H4 (cell line): ENCODE measurements at places on chromosomes 3 and 15. TPM values are rescaled to one million over a fixed set of nuclear protein-coding genes. Genes with fewer than 3 reads are reported as not detected.

IL20RB gene
- total RNA-seq: 61.5 and 69.6 TPM in 2 replicates

- DNase-seq: no peak
Measured at GRCh38 chr3:194937882-194938321, 252.2 kb downstream of the FAM43A start.

GCNT3 gene
- total RNA-seq: 1.2 and 4.1 TPM in 2 replicates

DNA sequence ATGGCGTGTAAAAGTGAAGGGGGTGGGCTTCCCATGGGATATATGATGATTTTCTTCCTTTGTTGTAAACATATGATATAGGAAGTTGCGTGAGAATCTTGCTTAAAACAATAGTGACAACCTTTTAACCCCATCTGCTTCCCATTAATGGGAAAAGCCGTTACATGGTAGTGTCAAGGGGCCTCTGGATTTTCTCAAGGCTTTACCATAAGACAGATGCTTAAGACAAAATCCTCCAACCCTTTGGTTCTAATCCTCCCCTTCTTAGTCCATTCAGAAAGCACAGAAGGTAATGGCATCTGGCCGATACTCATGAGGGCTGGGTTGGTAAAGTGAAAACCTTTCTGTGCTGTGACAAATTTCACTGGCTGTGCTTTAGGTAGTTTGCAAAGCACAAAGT is 25.0 kb downstream of the DPH3 start:
- no peak for DNase-seq

DNA sequence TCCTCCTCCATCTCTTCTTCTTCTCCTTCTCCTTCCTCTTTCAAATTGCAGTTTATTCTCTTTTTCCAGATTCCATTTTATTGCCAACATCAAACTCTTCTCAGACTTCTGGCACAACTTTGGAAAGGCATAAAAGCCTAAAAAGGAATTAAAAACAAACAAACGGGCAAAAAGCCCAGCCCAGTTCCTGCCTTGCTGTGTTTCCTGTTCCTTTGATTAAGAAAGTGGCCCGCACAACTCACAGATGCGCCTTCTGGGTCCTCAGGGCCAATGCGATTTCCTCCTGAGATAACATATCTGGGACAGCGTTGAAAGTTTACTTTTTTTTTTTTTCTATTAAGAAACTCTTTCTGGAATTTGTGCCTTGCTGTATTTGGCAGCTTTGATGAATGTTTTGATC is 158.7 kb upstream of the UBE3A start:
- DNase-seq: no peak

DNA sequence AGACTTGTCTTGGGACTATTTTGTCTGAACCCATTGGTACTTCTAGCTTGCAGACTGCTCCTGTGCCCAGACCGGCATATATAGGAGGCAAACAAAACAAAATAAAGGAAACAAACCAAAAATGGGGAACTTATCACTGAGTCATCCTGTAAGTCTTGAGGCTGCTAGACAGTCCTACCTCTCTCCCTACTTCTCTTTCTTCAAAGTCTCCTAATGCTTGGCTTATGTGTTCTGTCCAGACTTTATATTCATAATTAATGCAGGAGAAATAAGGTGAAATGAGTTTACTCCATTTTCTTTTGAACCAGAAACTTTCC is 266.2 kb downstream of the ZNF385D start:
- DNase-seq: no peak

CLDN16 gene
- total RNA-seq: 0.15 TPM in 1 of 2 replicates, not detected in the other

DNA sequence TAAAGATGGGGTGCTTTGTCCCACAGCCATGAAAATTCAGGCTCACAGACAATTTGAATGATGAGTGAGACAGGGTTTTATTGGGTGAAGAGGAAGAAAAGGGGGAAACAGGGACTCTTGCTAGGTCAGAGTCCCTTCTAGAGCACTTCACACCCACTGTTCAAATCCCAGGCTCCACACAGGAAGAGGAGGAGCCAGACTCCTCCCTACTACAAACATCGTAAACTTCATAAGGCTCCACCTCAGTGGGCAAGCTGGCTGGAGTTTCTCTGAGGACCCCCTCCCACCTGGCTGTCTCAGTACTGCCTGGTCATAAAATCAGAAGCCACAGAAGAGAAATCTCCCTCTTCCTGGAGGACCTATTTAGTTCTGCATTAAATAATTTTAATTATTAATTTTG is 80.3 kb upstream of the KCNMB2 start:
- DNase-seq: no peak

CHL1 gene
- total RNA-seq: 9.6 and 14.3 TPM in 2 replicates

TRNT1 gene
- 16.9 and 23.6 TPM in 2 replicates for total RNA-seq

GAP43 gene
- 0.10 and 1.2 TPM in 2 replicates for total RNA-seq

- no peak for DNase-seq
Measured at GRCh38 chr15:83899670-83900069, 245.7 kb downstream of the ADAMTSL3 start.

GRCh38 chr3:191721990-191722389 is 261.0 kb downstream of the PYDC2 start:
- no peak for DNase-seq

DNA sequence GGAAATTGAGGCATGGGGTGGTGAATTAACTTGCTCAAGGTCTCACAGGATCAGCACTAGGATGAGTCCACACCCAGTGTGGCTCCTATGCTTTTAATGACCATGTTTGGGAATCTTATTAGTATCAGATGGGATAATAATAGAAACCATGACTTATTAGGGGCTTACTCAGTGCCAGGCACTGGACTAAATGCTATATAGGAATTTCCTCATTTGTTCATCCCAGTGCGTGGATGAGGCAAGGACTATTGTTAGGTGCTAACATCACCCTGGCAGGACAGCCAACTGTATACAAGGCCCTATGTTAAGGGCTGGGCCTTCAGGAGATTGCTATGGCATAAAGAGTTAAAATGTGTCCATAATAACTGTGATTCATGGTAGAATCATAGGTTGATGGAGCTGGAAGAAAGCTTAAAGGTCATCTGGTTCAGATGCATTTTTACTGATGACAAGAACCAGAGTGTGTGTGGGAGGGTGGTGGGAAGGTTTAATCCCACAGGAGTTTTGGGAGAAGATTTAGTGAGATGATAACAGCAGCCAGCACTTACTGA is 4.7 kb upstream of the FEM1B start:
- no peak for DNase-seq

DNA sequence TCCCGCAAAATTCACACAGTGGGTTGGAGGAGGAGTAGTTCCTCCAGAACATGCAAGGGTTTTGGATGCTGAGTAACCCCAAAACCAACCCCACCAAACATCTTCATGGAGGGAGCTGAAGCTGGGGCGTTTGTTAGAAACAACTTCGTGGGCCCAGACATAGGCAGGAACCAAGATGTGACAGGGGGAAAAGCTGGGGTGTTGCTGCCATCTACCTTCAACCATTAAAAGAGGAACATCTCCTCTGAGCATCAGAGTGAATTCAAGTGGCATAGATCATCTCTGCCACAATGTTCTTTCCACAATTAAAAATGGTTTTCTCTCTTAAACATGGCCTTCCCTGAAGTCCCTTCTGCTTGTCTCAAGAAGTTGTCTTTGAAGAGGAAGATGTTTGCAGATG is 20.5 kb downstream of the SIDT1 start:
- no peak for DNase-seq

DNA sequence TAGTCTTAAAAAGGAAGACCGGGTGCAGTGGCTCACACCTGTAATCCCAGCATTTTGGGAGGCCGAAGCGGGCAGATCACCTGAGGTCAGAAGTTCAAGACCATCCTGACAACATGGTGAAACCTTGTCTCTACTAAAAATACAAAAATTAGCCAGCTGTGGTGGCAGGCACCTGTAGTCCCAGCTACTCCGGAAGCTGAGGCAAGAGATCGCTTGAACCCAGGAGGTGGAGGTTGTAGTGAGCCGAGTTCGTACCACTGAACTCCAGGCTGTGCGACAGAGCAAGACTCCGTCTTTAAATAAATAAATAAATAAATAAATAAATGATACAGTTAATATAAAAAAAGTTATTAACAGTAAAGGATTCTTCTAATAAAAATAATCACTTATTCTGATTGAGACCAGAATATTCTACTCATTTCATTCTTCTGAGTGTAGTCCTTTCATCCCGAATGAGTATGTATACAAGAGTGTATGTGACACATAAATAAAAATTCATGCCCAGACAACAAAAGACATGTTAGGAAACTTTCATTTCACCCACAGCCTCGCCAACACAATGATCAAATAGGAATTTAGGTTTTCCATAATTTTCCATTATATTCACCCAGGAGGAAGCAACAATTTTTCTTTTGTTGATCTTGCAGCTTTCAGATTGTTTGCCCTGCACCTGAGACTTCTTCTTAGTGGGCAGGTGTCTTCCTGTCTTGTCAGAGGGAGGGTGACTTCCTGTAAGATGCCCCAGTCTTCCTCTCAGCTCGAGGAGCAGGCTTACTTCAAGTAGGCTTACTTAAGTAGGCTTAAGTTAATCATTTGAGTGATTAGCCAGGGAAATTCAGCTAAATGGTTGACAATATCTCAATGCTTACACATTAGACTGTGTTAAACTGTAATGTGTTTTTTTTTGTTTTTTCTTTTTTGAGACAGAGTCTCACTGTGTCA is 7.8 kb upstream of the NUP210 start:
- no peak for DNase-seq

DNA sequence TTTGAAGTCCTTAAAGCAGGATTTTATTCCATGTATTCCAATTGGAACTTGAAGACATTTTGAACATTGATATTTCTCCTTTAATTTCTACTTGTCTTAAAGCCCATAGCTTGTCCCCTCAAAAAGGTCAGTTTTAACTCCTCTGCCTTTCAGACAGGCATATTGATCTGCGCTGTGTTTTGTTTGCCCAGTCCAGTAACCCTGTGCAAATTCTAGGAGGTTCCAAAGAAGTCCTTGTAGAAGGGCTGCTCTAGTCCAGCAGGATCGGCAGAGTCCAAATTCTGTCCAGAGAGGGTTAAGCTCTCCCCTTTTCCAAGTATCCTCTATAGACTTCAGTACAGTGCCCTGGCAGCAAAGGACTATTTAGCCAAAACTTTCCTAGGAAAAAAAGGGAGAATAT is 105.6 kb upstream of the MANF start:
- no peak for DNase-seq

- no peak for DNase-seq
Measured at GRCh38 chr15:90749754-90750153, 32.6 kb downstream of the BLM start.

- no peak for DNase-seq
Measured at GRCh38 chr15:60614028-60614427, 135.1 kb upstream of the ICE2 start.

- DNase-seq: no peak
Measured at GRCh38 chr3:63576846-63577245, 75.6 kb upstream of the SNTN start.

- no peak for DNase-seq
Measured at GRCh38 chr3:39569095-39569494, 101.6 kb downstream of the MOBP start.

GRCh38 chr3:155313300-155313699 is 19.8 kb upstream of the STRIT1 start:
- DNase-seq: no peak

APH1B gene
- 20.7 and 27.3 TPM in 2 replicates for total RNA-seq
